NCI-H187 treated with DMSO at 0.1 percent for 48 hours (cell line): ENCODE measurements at places on chromosomes 1 and 21.

GRCh38 chr1:147627435-147628110 lies 42.8 kb downstream of the ACP6 start:
- no peak for DNase-seq

DNA sequence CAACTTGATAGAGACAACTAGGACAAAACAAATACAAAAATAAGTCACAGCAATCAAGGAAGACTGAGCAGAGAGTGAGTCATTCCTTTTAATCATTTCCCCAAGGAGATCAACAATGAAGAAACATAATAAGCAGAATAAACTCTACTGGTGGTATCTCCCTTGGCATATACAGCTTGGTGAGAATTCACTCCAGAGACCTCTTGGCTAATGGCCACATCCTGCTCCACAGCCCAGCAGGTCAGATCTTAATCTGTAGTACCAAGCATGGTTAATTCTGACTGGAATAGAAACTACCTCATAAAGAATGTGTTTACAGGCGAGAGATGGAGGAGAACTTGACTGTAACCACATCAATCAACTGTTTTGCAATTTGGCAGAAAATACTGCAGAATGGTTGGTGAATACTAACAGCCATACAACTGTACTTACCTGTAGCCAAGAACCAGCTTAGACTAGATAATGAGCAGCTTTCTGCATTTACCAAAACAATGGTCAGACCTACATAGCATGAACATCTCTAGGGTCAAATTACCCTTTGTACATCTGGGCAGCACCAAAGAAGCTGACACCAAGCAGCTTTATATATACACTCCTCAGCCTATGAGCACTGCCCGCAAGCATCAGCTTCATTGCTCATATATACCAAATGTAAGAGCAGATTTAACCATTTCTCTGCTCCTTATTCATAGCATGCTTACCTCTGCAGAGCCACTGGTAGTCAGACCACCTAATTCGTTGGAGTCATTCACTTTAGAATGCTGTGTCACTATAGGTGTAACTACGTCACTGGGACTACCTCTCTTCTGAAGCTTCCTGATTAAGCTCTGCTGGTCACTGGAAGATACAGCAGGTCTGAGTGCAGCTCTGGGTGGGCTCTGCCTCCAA lies 51.0 kb downstream of the KIAA0319L start:
- DNase-seq: no peak

DNA sequence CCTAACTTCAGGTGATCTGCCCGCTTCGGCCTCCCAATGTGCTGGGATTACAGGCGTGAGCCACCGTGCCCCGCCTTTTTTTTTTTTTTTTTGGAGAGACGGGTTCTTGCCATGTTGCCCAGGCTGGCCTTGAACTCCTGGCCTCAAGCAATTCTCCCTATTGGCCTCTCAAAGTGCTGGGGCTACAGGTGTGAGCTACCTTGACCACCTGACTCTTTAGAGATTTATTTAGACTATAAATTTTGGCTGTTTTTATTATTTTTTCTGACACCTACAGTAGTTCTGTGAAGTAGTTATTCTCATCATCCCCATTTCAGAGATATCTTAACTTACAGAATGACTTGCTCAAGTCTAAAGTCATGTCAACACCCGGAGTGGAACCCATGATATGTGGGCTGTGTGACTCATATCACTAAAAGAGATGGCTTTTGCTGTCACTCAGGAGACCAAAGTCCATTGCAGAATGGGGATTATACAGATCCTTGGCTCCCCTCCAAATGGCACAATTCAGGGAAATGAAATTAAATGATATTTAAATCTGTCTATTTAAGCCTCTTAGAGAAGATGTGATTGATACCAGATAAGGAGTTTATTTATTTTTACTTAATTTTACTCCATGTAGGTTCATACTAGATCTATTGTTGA lies 93.2 kb downstream of the CTH start:
- no peak for DNase-seq

DNA sequence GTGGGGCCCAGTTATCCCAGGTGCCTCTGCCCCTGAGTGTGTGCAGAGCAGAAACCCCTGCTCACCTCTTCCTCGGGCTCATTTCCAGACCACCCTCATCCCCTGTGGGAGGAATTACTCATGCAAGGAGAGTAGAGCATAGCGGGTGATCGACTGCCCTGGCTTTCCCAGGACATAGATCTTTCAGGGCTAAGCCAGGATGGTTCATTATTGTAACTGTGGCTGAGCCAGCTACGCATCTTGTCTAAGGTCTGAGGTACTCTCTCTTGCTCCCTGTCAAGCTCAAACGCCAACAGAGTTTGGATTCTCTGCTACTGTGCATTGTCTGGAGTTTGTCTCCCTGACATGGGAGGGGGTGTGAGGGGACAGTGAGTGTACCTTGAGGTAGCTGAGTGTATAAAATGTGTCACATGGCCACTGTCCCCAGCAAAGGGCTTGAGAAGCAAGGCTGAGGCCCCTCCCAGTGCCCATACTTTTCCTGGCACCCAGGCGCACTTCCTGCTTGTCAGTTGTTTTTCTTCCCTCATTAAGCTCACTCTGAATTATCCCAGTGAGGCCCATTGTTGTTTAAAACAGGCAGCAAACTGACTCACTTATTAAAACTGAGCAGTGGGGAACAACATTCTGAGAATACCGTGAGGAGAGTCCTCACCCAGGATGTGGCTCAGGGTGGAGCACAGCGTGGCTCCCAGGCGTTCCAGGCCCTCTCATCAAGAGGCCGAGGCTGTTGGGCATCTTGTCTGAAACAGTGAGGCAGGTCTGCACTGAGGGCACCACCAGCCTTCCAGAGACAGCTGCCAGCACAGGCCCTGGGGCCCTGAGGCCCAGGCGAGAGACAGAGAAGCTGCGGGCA lies 92.9 kb downstream of the LAMC2 start:
- no peak for DNase-seq

- no peak for DNase-seq
These were observed 46.6 kb downstream of the VPS26C start for GRCh38 chr21:37220433-37220980.

- DNase-seq: no peak
These were observed 462.8 kb upstream of the NFIA start for GRCh38 chr1:60619581-60619980.

DNA sequence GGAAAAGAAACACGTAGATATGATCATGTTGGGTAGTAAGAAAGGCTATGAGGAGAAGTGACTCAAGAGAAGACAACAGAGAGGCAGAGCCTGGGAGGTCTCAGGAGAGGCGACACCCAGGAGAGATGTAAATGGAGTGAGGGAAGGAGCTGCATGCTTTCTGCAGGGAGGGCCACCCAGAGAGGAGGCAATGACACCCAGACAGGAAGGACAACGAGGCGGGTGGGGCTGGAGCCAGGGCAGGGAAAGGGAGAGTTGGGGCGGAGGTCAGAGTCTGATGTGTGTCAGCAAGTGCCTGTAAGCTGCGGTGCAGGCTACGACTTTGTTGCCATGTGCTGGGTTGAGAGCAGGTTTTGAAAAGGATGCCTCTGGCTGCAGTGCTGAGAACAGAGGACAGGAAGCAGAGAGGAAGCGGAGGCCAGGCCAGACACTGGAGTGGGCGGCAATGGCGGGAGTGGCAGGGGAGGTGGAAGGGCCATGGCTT lies 31.3 kb downstream of the SLC1A7 start:
- no peak for DNase-seq

GRCh38 chr1:231733063-231733462 lies 106.5 kb downstream of the DISC1 start:
- DNase-seq: no peak

DNA sequence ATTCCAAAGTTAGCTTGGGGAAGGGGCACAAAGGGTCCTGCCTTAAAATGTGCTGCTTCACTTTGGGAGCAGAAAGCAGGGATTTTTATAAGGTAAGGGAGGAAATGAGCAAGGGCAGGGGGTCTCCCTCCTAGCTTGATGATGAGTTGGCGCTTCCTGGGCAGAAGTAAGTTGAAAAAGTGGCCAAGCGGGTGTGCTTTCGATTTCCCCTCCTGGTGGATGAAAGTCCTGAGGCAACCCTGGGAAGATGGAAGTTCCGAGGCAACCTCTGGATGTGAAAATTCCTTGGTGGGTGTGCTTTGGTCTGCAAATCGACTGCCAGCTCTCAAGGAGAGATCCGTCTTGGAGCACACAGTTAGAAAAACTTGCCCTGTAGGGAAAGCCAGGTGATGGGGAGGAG lies 41.7 kb upstream of the CD2 start:
- no peak for DNase-seq

DNA sequence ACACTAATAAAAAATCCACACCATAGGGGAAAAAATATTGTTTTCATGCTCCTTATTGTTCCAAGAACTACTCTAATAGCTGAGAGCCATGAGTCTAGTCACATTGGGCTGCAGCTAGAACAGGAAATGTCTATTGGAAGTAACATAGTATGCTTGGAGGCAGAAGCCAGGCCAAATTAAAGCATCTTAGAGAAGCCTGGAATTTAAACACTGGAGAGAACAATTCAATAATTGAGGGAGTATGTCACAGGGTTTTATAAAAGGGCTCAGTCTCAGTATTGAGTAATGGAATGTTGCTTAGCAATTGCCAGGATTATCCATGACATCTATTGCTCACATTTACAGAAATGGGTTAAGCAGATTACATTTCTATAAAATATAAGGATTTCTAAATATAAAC lies 471.3 kb downstream of the LMO4 start:
- DNase-seq: no peak

GRCh38 chr21:25636727-25637126 lies 2.3 kb upstream of the JAM2 start:
- no peak for DNase-seq

DNA sequence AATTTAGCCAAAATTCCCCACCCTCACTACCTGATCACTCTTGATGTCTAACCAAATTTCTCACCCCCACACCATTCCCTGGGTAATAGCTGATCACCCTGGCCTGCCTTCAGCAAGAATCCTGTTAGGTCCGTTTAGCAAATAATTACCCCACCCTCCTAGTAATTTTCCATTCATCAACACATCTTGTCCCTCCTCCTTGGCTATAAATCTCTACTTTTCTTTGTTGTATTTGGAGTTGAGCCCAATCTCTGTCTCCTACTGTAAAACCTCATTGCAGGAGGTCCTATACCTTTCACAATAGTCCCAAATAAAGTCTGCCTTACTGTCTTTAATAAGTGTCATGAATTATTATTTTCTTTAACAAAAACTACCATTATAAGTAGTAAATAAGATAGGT lies 6.9 kb upstream of the PRKAA2 start:
- DNase-seq: no peak

DNA sequence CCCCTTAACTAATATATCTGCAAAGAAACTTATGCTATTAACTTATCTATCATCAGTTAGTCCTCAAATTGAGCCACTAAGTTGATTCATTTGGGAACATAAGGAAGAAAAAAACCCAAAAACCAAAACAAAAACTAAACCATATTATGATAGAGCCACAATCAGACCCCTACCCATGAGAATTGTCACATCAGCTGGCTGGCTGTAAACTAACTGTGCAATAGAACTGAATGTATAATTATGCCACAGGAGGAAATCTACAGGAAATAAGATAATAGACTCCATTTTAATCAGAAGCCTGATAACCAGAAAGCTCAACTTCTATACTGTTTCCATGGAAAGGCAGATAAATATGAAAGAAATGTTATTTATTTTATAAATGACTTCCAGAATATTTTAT lies 110.0 kb downstream of the RGL1 start:
- no peak for DNase-seq

- no peak for DNase-seq
These were observed 31.1 kb downstream of the MRAP start for GRCh38 chr21:32329776-32330175.

GRCh38 chr21:31198575-31198974 lies 145.5 kb downstream of the TIAM1 start:
- DNase-seq: peak; percentile 10

- no peak for DNase-seq
These were observed 10.0 kb upstream of the SH2D2A start for GRCh38 chr1:156826630-156827029.

DNA sequence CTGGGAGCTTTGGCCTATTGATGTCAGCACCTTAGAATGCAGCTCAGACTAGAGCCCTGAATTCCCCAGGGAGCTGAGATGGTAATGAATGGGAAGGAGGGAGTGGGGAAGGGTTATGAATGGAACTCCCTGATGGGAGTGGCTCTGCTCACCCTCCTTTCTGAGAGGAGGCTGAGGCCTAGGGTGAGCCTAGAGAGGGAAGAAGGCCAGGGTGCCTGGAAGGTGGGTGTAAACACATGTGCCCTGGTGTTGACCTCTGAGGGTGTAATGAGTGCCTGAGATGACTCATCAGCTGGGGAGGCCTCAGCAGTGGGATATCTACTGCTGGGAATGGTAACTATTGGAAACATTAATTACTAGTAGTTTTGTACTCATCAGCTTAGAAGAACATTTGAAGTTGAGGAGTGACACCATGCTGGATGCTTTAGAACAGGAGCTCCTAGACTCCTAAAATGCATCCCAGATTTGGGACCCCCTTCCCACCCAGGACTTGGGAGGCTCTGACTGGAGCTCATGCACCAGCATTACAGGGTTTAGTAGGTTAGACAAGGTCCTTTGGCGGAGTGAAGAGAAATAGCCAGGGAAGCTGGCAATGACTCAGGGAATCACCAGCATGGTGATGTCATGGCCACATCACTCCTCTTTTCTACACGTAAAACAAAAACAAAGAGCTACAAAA lies 16.0 kb upstream of the PIGV start:
- no peak for DNase-seq

GRCh38 chr1:10267319-10267718 lies 56.9 kb downstream of the KIF1B start:
- no peak for DNase-seq

DNA sequence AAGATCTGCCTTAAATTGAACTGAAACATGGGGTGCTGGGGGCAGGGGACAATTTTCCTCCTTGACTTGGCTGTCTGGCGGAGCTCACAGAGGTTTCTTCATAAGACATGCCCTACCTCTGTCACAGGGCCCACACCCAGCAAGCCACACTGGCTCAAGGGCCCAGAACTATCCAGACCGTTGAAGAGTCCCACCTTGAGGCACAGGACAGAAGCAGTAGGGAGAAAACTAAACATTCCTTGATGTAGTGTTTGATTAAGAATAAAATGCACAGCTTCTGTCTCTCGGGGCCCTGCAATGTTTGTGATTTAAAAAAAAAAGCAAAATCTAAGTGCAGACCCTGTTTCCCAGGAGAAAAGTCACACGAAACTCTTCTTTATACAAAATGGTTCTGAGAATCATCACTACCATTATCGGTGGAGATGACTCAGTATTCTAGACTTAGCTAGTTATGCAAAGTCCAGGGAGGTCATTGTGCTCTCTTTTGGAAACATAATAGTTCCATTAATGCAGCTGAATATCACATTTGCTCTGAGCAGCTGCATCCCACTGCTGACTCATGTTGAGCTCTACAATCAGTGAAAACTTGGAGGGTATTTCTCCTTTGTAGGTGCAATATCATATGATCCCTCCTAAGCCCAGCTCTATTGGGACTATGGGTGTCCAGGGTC lies 53.6 kb upstream of the DIRAS3 start:
- no peak for DNase-seq

DNA sequence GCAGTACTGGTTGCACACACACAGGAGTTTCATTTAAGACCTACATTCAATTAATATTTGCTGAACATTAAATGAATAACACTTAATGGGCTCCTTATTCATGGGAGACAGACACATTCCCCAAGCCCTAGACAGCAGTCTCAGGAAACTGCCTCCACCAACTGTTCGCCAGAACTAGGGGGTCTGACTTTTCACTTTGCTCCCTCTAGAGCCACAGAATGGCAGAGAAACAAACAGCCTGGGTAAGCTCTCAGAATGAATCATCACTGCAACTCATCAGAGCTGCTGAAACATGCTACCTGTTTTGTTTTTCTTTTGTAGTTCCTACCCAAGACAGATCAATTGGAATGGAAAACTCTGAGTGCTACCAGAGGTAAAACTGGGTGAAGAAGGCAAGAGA lies 31.7 kb downstream of the ELK4 start:
- DNase-seq: no peak
